Activated CD8-positive, alpha-beta memory T cell treated with anti-CD3 and anti-CD28 coated beads for 24 hours (primary cell): ENCODE measurements at places on chromosomes 11 and 22.
A peak's percentile ranks its signal among the peaks of the same experiment; 100 is the strongest.

- DNase-seq: no peak
Observed at GRCh38 chr11:118838905-118839553, 44.7 kb upstream of the CXCR5 start.

DNA sequence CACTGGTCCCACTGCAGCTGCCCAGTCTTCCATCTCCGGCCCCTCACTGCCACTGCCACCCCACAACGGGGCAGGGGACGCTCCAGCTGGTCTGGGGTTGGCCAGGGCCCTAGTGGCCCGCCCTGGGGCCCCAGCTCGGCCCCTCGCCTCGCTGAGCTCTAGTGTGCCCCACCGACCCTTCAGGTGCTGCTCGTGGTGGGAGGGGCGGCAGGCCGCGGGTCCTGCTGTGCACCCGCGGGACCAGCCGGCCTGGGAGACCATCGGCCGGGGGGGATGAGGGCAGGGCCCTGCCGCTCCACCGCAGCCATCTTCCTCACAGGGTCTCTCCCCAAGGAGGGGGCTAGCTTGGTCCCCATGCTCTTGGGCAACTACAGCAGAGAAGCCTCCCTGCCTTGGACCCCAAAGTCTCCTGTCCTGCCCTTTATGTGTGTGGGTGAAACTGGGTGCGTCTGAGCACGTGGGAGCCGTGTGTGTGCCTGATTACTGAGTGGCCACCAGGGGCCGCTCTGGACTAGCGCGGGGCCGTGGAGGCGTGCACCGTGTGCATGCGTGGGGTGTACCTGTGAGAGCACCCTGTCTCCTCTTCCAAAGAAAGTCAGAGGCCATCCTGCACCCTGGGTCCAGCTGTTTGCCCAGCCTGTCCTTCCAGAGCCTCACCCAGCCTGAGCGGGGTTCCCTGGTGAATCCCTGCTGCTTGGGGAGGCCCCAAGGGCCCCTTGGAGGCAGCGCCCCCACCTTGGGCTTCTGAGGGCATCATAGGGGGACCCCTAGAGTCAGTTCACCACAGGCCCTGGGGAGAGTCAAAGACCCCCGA, 6.0 kb upstream of the ACR start:
- DNase-seq: peak; percentile 69

DNA sequence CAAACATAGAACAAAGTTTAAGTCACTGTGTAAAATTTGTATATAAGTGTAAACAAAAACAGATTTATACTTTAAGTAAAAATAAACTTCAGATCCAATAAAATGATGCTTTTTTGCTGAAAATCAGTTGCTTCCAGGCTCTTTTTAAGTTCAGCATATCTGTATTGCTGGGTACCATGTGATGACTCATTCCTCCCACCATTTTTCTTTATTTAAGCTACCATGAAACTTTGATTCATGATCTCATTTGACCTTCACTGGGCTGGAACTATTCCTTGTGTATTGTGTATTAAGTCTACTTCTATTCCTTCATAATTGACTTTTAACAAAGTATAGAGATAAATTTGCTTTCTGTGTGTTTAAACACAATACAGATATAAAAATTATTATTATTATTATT, 46.3 kb upstream of the RRM1 start:
- no peak for DNase-seq

GRCh38 chr11:18754308-18754707, 28.3 kb upstream of the IGSF22 start:
- DNase-seq: no peak

DNA sequence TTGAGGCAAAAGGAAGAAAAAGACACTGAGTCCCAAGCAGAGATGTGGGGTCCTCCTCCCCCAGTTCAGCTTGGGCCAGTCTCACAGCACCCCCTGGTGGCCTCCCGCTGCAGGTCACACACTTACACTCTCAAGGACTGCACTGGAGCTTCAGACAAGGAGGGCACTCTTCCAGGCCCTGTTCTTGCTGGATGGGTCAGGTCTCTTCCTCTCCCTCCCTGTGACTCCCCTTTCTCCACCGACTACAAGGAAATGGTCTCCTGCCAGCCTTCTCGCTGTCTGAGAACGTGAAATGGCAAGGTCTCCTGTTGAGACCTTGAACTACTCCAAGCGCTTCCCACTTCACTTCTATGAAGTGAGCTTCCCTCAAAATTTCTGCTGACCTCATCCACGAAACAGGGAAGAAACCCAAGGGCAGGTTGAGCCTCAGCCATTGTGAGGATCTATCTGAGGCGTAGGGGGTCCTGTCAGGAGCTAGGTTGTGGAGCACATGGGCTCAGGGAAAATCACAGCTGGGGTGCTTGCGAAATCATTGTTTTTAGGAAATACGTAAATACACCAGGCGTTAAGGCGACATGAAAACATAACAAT, 11.2 kb upstream of the IGLL1 start:
- peak; percentile 80 for DNase-seq

DNA sequence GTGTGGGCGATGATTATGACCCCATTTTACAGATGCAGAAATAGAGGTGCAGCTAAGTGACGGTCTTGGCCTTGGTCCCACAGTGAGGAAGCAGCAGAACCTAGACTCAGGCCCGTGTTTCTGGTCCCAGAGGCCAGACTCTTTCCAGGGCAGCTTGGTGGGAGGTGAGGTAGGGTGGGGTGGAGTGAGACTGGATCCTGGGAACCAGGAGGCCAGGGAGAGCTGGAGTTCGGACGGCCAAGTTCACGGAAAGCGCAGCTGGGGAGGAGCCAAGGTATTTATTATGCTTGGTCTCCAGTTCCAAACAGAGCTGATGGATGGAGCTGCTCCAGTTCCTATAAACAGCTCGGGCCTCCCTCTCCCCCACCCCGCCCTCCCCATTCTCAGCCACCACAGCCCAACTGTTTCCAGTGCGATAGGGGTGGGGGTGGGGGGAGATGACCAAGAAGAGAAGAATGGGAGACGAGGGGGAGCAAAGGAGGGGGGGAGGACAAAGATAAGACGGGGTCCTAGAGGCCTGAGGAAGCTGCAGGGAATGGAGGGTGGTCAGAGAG, 16.2 kb downstream of the LRRC32 start:
- DNase-seq: peak; percentile 24

- DNase-seq: no peak
Observed at GRCh38 chr22:30078320-30079311, 1.6 kb upstream of the HORMAD2 start.

GRCh38 chr11:125356797-125357196, 139.3 kb downstream of the FEZ1 start:
- no peak for DNase-seq

DNA sequence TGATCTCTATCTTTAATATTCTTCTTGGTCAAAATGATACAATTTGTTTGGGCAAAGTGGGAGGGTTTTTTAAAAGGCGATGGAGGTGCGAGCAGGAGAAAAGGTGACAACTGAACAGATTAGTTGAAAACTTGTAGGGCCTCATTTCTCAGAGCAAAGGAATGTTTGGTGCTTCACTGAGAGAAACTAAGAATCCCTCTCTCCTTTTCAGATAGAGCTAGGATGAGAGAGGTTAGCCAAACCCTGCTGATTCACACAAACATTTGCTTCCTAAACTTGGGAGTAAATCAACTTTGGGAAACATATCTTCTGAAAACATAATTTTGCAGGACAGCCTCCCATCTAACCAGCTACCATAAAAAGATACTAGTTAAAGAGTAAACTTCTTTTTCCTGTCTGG, 57.0 kb downstream of the PHF21A start:
- DNase-seq: no peak

DNA sequence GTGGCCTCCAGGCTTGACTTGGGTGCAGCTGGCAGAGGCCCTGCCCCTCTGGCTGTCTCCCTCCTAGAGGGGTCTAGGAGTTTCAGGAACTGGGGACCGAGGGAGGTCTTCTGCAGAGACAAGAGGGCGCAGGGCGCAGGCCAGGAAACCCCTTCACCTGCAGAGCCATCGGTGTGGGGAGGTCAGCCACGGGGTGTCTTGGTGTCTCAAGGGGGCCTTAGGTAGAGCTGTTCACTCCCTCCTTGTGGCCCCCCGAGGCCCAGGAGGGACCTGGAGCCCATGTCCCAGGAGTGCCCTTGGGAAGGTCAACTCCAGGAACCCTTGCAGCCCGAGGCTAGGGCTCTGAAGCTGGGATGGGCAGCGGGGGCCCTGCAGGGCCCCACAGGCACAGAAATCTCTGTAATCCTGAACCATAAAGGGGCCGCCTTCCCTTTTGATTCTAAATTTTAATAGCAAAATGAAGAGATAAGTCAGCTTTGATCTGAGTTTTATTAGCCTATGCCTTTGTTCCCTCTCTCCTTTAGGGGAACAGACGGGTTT, 31.4 kb upstream of the TH start:
- DNase-seq: no peak

DNA sequence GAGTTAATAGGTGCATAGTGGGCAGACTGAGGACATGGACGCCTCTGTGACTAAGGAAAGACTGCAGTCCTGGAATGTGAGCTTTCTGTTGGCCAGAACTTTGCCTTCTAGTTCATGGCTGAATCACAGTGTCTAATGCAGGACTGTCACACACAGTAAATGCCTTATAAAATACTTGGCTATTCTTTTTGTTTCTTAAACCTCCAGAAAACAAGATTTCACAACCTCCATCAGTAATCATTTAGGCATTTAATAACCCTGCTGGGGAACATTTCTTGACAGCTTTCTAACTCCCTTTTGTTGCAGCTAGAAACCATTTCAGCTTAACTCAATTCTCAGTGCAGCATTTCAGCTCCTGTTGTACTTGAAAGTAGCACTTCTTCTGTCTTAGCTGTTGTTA, 335.8 kb upstream of the DDI1 start:
- no peak for DNase-seq

- DNase-seq: no peak
Observed at GRCh38 chr22:38572065-38572464, 2.1 kb upstream of the DMC1 start.

DNA sequence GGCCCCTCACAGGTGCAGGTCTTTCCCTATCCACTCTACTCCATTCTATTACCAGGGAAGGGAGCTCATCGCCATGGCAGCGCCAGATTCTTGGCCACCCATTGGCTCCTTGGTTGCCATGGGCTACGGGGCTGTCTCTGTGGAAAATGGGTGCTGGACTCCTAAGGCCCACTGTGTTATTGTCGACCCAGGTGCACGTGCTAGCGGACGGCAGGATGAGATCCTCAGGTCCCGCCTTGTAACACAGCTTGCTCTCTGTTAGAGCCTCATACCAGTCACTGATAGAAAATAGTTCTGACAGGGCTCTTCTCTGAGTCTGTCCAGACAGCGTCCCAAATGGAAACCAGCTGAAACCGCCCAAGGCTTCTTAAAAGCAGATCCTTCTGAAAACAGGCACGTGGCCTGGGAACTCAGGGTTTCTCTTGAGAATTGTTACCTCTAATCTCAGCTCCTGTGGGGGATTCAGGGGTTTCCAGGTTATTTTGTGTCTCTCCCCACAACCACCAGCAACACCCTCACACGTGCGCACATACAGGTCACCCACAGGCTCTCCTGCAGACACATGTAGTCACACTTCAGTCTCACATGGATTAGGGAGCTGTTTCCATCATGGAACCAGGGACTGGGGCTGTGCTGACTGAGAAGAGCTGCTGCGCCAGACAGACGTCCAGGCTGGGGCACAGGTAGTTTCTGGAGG, 1.5 kb downstream of the TUB start:
- no peak for DNase-seq

GRCh38 chr11:78961247-78961646, 386.6 kb upstream of the NARS2 start:
- DNase-seq: no peak

DNA sequence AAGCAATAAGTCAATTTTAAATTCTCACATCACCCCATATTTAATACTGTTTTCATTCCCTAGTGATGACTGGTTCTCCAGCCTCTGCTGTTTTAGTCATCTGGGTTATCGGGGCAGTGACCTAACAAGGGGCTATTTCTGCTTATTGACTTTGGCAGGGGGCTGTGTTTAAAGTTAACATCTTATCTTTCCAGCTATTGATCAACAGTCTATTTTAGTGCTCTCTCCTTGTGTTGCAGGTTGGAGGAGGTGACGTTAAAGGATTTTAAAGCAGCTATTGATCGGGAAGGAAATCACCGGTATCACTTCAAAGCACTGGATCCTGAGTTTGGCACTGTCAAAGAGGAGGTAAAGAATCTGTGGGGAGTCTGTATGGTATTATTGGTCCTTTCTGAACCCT, 7.7 kb upstream of the DLAT start:
- no peak for DNase-seq

- DNase-seq: no peak
Observed at GRCh38 chr11:59822989-59823566, 12.5 kb upstream of the MRPL16 start.

- no peak for DNase-seq
Observed at GRCh38 chr11:69916806-69917387, 97.7 kb upstream of the FGF3 start.

DNA sequence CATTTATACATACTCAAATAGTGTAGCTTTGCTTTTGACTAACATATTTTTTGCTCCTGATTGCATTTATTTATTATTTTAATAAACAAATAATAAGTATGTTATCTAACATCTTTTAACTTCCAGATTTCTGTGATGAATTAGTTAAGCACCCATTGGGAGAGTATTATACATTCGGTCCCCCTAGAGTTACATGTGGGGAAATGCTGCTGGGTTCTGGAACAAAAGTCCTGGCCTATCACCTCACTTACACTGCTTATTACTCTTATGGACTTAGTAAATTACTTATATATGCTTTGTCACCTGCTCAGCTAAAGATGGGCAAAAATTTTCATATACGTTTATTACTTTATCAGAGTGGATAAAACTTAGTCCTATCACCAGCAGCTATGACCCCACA, 1163.0 kb downstream of the FAM181B start:
- no peak for DNase-seq
